ENCODE measurements at places on chromosomes 2 and 18.

- no peak for DNase-seq
Measured at GRCh38 chr2:179850188-179850587, 11.2 kb downstream of the ZNF385B start.

DNA sequence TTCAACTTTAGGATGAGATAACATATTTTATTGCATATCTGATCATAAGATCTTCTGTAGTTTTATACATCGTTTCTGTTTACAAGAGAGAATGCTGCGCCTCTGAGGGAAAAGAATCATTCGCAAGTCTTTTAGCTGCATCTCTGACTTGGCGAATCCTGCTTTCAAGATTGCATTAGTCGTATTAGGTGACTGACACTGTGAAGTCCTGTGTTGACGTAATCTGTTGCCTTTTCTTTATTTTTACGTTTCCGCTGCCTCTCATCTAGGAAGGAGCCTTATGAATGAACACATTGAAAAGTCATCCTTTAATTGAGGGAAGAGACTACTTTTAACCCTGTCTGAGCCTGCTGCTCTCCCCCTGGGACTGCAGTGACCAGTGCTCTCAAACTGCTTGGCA, 101.5 kb downstream of the LDLRAD4 start:
- no peak for DNase-seq

DNA sequence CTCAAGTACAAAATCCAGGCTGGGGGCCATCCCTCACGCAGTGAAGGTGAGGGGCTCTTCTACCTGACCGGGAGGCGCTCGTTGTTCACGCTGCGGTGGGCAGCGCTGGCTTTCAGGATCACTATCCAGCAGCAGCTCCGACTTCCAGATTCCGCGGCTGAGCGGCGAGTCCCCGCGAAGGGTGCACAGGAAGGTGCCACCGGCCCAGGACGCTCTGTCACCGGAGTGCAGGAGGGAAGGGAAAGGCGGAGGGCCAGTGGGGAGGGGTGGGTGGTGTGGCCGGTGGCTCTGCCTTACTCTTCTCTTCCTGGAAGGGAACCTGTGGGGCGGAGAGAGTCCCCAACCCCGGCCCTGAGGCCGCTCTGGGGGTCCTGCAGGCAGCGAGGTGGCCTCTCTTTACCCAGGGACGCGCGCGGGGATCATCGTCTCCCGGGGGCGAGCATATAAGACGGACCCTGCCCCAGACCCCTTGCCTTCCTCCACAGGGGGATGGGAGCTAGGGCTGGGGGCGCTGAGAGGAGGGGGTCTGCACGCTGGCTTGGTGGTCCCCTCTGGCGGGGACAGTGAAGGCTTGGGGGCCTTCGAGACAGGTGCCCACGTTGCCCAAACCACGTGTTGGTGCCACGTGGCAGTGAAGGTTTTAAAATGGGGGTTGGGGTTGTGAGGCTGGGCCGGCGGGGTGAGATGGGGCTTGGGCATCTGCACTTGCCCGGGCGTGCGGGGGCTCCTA, 26.9 kb upstream of the HS6ST1 start:
- no peak for DNase-seq

DNA sequence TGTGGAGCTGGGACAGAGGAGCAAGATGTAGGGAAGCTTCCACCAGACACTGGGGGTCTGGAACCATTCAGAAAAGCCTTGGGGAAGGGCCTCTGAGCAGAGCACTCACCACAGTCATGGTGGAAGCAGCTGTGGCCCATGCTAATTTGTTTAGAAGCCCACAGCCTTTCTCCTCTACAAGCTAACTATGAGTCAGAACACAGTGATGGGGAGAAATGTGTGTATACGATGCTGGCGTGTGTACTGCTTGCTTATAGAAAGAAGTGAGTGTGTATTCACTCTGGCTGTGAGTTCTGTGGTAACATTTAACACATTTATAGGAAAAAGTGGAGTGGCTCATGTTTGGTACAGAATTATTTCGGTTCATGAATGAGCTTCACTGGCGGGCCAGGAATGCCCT, 157.0 kb upstream of the ACAA2 start:
- DNase-seq = no peak

- no peak for DNase-seq
Measured at GRCh38 chr18:778194-778927, 33.7 kb downstream of the YES1 start.

DNA sequence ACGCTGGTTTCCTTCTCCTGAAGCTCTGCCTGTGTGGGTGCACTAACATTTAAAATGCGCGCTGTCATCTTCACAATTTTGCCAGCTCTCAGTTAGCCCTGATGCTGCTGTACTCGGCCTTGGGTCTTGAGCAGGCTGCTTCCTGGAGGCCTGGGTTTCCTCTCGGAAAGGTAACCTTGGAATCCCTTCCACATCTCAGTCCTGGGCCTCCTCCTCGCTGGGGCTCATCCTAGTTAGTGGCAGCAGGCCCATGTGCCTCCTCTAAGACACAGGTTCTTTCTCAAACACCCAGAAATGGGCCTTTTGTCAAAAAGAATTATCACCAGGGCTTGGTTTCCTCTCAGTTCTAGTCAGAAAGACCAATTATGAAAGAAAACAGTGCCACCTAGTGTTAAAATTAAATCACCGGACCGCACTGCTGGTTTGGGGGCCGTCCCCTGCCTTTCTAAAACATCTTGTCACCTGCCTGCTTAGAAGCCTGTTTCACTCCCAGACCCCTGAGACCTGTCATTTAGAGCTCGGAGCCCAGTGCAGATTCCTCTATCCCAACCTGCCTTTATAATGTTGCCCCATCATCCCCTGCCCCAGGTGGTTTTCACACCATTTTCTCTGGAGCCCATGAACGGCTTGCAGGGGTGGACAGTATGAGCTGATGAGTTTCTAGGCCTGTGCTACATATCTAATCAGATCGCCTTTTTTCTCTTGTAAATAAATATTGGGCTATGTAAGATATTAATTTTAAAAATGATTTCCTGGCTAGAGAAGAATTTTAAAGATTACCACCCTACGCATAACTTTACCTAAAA, 42.4 kb downstream of the HK2 start:
- DNase-seq = peak; percentile 28

- no peak for DNase-seq
Measured at GRCh38 chr18:51666763-51667191, 469.3 kb upstream of the MEX3C start.

DNA sequence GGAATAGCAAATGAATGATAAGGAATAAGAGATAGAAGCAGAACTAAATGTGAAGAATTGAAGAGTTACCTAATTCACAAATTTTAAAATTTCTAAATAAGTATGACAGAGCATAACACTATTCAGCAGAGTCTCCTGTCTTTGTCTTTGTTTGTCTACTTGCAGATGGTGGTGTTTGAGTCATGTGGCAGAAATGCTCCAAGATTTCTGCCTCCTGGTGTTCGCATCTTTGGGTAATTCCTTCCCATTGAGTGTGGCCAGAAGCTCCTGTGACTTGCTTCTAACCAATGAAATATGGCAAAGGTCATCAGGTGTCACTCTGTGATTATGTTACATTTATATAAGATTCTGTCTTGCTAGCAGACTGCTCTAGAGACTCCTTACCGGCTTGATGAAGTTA, 45.6 kb upstream of the GALNT3 start:
- DNase-seq = no peak

- peak; percentile 46 for DNase-seq
Measured at GRCh38 chr18:63322908-63323634, 3.5 kb upstream of the BCL2 start.

- no peak for DNase-seq
Measured at GRCh38 chr2:120787822-120788700, 52.4 kb downstream of the GLI2 start.

DNA sequence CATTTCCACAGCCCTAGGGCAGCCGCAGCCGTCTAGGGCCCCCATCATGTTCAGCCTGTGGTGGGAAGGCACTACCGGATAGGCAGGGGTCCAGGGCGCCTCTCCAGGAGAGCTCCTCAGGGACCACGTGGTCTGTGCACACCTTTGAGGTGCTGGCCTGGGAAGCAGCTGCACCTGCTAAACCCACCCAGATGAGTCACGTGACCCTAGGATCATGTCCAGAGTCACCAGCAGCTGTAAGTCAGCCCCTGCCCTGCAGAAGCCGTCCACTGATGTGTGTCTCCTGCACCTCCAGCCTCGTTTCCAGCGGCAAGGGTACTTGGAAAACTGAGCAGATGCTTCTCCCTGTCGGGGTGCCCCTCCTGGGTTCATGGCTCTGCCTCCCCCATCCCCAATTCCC, 682.6 kb upstream of the SALL3 start:
- DNase-seq = no peak

GRCh38 chr2:188963741-188964140, 10.4 kb upstream of the COL3A1 start:
- no peak for DNase-seq

- no peak for DNase-seq
Measured at GRCh38 chr18:70295192-70296188, 6.6 kb downstream of the SOCS6 start.

- no peak for DNase-seq
Measured at GRCh38 chr18:77658751-77659448, 409.3 kb downstream of the GALR1 start.

DNA sequence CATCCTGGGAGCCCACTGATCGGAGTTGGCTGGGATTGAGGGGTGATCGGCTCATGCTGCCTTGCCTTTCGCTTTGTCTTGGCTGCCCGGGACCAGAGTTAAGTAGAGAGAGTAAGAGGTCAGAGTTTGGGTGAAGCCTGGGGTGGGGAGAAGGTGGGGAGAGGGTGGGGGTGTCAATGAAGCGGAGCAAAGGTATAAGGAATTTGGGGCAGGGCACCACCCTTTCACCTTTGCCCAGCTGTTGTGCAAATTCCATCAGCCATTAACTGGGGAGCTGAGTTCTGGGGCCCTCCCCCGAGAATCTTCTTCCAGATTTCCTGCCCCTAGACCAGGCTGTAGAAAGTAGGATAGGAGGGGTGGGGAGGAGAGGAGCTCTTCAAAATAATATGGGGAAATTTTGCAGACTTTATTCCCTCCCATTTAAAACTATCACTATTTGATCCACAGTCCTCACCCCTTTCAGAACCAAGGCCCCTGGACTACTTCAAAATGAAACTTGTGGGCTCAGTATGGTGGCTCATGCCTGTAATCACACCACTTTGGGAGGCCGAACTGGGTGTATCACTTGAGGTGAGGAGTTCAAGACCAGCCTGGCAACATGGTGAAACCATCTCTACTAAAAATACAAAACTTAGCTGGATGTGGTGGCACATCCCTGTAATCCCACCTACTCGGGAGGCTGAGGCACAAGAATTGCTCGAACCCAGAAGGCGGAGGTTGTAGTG, at the start of gene SLC23A3:
Gene SLC23A3 (minus strand): TSS at position 100 of the 725 bp plus-strand sequence. CDS start 45 bp downstream, at position 55.
- no peak for DNase-seq

DNA sequence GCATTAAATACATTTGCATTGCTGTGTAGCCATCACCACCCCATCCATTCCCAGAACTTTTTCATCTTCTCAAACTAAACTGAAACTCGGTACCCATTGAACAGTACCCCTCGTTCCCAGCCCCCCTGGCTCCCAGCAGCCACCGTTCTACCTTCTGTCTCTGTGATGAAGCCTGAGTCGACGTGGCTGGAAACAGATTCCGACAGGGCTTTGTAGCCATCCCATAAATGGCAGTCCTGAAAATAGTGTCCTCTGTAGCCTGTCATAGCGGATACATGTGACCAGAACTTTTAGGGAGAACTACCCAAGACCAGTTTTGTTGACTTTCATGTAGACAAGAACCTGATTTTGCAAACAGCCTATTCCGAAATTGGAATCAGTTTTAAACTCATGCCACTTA, 59.1 kb downstream of the TSHZ1 start:
- no peak for DNase-seq

- no peak for DNase-seq
Measured at GRCh38 chr2:157440404-157441071, 3.4 kb downstream of the CYTIP start.

DNA sequence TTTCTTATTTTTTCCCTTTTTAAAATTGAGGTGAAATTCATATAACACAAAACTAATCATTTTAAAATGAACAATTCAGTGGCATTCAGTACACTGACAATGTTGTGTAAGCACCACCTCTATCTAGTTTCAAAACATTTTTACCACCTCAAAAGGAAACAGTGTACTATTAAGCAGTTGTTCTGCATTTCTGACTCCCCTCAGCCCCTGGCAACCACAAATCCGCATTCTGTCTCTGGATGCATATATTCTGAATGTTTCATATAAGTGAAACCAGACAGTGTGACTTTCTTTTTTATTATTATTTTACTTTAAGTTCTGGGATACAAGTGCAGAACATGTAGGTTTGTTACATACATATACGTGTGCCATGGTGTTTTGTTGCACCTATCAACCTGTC, 19.2 kb upstream of the TANK start:
- no peak for DNase-seq

DNA sequence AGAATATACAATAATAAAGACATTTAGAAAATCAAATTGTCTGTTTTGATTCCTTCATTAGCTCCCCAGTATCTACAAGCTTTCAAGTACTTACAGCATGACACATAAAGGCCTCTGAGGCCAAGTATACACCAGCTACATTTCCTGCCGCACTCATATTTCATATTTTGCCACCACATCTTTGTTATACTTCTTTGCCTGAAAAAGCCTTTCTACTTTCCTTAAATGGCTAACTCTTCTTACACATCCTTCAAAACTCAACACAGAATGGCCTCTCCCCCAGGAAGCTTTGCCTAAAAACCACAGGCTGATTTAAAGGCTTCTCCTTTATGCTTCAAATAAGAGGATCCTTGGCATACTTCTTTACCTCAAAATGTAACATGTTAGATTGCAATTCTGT, 4.5 kb downstream of the STK17B start:
- no peak for DNase-seq

DNA sequence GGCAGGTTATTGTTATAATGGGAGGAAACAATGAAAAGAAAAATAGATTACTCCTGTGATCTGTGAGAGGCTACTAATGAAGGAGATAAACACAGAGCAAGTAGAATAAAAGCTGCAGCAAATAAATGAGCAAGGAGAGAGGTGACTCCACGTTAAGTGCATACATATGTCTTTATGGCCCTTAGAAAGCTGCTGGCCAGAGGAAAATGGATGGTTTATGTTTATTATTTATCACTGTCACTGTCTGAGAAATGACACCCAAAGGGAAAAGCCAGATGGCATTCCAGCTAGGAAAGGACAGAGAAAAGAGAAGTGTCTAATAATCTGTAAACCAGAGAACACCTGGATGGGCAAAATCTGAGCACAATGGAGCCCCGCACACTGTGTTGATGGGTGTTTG, 122.9 kb upstream of the DDX18 start:
- DNase-seq = no peak

DNA sequence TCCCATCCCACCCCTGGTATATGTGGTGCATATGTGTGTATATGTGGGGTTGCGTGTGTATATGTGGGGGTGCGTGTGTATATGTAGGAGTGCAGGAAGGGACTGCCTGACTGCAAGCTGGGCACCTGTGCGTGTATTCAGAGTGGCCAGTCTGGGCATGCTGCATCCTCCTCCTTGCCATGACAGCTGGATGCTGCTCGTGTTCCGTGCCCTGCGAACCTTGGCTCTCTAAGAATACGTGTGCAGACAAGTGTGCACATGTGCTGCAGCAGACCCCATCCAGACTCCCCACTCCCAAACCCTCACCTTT, 222.1 kb downstream of the CELF4 start:
- no peak for DNase-seq

- DNase-seq = no peak
Measured at GRCh38 chr2:193743089-193743488, 1548.4 kb upstream of the TMEFF2 start.

- no peak for DNase-seq
Measured at GRCh38 chr18:49839012-49839411, 25.7 kb upstream of the ACAA2 start.

GRCh38 chr2:37243435-37243834, 12.0 kb downstream of the NDUFAF7 start:
- DNase-seq = no peak

- DNase-seq = peak; percentile 22
Measured at GRCh38 chr2:8684540-8684877, 2.7 kb downstream of the ID2 start.

GRCh38 chr18:44819944-44820510, 139.3 kb downstream of the SETBP1 start:
- no peak for DNase-seq
